ENCODE measurements at places on chromosomes 5 and 9.

- no peak for DNase-seq
These were observed 29.5 kb downstream of the AFAP1L1 start for GRCh38 chr5:149301049-149301743.

GRCh38 chr5:36397901-36398536 lies 96.3 kb upstream of the RANBP3L start:
- DNase-seq: no peak

DNA sequence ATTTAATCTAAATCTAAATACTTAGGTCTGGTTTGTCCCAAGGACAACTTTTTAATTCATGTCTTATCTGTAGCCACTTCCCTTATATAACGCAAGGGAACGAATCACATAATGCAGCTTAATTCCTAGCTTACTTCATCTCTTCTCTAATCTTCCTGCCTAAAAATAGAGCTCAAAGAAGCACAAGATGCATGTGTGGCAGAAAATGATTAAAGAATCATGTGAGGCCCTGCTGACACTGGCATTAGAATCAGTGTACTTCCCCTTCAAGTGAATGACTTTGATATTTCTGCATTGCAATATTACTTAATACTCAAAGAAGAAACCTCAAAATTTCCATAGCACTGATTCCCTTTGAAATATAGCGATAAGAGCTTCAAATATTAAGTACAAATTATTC lies 317.9 kb upstream of the FTMT start:
- DNase-seq: no peak

DNA sequence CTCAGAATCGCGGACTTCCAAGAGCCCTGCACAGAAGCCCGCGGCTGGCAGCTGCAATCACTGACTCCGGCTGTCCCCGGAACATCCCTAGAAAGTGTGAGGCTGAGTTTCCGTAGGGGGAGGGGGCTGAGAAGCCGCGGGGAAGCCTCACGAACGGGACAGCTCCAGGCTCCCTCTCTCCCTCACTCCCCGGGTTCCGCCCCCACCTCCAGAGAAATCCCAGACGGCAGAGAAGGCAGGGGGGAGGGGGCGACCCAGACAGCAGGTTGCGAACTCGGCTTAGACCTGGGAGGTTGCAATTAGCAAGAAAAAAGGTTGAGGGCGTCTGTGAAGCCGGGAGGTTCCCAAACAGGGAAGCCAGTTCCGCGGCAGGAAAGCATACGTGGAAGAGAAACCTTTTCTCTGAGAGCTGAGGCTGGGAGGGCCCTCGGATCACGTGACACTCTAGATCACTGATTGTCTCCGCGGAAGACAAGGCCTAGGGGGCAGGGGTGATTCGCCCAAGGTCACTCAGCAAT lies 73.8 kb upstream of the CPLX2 start:
- no peak for DNase-seq

GRCh38 chr9:8868632-8869031 lies 1069.1 kb upstream of the DMAC1 start:
- no peak for DNase-seq

DNA sequence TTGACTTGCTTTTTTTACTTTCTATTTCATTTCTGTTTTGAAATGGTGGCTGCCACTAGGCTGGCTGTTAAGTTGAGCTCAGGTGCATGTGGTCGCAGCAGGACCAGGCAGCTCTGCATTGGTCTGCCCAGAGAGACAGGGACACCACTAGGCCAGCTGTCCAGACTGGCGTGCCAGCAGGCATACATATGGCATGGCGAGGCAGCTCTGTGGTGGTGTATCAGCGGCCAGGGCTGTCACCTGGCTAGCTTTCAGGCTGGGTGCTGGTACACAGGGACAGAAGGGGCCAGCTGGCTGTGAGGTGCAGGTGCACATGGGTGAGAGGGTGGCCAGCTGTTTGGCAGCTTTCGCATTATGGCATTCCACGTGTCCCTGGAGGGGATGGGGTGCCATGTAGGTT lies 654.0 kb upstream of the ACO1 start:
- no peak for DNase-seq

Measured in osteocyte (in vitro differentiated cells).